ENCODE measurements at places on chromosomes 3 and 15.

DNA sequence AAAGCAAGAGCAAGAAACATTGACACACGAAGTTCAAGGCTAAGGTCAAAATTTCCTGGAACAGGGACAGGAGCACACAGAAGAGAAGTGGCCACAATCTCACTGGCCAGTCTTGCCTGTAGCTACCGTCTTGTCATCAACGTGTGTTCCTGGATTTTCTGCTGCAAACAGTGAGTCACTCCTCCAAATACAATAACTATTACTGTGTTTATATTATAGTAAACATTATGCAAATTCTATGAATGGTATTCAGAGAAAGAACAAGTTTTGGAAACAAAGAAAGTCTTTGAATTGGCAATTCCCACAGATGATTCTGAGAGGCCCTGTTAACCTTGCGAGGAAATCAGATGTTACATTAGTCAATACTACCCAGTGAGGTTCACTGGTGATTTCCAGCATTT, 220.5 kb downstream of the FAM43A start:
- DNase-seq, result no peak

GRCh38 chr3:7112523-7113056, 251.7 kb downstream of the GRM7 start:
- no peak for DNase-seq

GRCh38 chr3:192921793-192922192, 4.1 kb upstream of the MB21D2 start:
- DNase-seq, result no peak

DNA sequence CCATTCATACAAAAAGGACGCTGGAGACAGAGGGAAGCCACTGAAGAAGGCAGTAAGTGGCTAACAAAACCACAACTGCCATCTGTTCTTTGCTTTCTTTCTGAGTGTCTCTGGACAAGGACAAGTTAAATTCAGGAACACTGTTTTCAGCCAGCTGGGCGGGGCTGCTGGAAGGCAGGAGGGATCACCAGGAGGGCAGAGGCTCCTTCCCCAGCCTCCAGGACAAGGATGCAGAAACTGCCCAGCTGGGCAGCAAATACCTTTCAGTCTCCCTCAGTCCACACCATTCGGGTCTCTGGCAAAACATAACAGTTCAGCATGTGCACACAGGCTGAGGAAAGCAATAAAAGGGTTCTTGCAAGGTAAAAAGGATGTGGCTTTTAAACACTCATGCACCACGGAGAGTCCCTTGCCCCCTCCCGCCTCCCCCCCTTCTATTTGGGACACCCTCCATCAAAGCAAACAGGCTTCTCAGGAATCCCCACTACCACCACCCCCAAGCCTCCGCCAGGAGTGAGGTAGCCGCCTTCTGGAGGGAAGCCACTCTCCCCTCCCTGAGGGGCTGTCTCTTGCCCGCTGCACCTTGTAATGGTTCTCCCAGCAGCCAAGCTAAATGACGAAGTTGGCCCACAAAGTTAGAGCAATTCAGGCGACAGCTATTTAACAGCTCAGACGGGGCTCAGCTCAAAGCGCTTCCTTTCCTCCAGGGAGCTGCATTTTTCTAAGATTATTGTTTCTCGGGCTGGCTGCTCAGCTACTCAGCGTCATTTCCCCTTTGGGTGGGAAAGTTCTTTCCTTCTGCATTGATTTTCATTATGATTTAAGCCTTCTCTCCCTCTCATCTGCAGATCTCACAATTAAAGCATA, 3.8 kb downstream of the HEG1 start:
- peak; percentile 56 for DNase-seq

DNA sequence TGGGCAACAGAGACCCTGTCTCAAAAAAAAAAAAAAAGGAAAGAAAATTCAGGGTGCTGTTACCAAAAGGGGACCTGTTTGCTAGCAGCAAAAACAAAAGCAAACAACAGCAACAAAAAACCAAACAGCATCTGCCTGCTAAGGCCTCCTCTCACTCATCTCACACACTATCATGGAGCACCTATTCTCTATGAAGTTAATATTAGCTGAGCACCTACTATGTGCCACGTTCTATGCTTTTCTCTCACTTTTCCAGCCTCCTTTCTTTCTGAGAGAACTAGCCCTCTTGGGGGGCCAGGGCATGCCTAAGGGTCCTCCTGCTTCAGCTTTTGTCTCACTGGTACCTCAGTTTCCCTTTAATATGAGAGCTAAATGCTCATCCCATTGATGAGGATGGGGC, 468 bp upstream of the GPR62 start:
- DNase-seq, result no peak

DNA sequence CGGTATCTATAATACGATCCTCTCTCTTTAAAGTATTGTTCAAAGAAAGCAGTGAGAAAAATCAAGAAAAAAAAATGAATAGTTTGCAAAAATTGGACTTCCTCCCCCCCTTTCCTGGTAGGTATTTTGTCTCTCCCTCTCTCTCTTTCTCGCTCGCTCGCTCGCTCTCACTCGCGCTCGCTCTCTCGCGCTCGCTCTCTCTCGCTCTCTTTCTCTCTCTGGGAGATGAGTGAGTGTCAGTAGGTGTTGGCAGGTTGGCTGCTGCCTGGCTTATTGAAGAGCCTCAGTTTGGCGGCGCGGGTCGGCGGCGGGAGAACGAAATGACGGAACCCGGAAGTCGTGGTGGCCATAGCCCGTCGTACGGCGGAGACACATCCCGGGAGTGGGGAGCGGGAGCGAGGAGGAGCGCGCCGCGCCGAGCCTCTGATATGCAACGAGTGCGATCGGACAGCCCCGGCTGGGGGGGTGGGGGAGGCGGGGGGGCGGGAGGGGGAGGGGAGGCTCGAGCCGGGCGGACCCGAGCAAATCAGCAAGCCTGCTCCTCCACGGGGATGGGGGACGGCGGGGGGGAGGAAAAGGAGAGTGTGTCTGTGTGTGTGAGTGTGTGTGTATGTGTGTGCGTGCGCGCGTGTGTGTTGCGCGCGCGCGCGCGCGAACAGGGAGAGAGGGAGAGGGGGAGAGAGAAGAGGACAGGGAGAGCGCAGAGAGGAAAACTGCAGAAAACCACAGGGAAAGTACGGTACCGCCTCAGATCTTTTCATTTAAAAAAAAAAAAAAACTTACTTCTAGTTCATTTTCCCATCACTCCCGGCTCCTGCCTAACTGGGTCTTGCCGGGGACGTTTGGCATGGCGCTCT, at the start of gene MEIS2:
MEIS2 (minus strand) TSS at position 441 of the 857 bp plus-strand sequence. CDS start 1,083 bp downstream, outside the sequence.
- DNase-seq, result peak; percentile 46

DNA sequence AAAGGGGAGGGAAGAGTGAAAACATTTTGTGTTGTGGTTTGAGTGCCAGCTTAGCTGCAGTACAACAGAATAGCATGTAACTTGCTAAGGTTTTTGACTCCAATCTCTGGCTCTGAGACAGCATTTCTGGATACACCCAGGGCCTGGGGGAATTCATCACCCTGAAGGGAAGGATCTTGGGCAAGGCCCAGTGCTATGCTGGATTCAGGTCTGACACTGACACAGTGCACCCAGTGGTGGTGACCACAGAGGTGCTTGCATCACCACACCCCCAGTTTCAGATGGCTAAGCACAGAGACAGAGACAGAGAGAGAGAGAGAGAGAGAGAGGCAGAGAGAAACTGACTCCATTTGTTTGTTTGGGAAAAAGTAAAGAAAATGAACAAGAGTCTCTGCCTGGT, 74.1 kb upstream of the KBTBD8 start:
- no peak for DNase-seq

DNA sequence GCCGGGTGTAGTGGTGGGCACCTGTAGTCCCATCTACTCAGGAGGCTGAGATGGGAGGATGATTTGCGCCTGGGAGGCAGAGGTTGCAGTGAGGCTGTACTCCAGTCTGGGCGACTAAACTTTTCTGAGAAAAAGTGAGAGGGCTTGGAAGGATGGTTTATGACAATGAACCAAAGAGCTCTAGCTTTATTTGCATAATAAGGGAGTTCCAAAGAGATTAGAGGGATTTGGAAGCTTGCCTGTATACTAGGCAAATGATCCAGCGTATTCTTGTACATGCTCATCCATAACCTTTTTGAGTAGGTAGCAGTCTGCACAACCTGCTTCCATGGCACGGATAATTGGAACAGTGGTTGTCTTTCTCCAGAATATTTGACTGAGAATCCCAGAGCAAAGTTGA, 251.1 kb downstream of the CHL1 start:
- DNase-seq, result no peak

DNA sequence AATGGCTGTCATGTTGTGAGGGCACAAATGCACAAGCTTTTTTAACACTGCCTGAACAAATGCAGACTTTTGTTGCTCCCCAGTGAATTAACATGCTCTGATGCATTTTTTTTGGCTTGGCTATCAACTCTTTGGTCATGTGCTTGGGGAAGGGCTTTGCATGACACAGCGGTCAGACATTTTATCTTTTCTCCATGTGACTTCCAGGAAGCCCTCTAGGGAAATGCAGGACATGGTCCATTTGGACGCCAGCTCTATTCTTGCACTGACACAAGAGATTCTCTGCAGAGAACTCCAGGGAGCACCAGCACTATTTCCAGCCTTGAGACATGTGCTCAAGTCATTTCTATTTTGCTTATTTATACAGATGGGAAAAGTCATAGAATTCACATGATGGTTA, 46.2 kb downstream of the NEK11 start:
- no peak for DNase-seq

GRCh38 chr3:2652386-2652785, 457.8 kb downstream of the IL5RA start:
- no peak for DNase-seq

GRCh38 chr3:114455432-114455831, 161.6 kb downstream of the TIGIT start:
- DNase-seq, result no peak

DNA sequence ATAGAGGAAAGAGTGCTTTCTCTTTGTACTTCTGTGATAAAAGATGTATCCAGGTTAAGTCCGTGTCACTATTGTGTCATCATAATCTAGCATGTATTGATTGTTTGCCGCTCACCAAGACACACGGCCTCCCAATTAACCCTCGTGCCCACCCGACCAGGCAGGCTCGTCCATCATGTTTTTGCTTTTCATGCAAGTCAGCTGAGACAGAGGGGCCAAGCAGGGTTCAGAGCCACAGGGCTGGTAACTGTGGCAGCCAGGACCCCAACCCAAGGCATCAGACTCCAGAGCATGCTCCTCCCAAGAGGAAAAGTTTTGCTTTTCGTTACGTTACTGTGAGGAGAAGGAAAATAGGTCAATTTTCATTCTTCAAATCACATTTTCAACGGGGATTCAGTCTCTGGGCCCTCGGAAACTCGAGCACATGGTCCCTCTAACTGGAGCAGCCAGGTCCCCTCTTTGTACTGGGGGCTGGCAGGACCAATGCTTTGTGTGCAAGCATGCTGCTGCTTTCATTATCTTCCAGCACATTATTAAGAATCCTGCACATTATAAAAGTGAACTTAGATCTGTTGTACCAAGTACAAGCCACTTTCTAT, 161.1 kb upstream of the TOPAZ1 start:
- DNase-seq, result no peak

DNA sequence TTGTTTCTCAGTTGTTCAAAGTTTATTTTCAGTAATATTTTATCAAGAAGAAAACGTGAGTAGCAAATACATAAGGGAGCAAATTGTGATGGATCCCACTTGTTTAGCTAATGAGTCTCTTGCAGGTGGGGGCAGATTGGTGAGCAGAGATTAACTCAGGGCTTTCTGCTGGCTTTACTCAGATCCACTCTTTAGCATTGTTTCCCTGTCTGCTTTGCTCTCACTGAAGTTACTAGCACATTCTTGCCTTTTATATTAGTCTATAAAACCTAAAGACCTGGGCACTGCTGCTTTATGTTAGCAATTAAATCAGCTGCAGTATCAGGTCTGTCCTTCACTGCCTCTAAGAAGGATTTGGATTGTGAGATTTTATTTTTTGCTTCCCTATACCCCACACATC, 71.5 kb downstream of the STAC start:
- no peak for DNase-seq

Data from stimulated activated CD4-positive, alpha-beta T cell treated with anti-CD3 and anti-CD28 coated beads, Interleukin-1b, Interleukin-23, amount 100 ng/mL, for 48 hours (primary cell).